Activated CD8-positive, alpha-beta memory T cell treated with anti-CD3 and anti-CD28 coated beads, Interleukin-2, amount 10 ng/mL, durations not matched to agents 7 days and 5 days (primary cell): ENCODE measurements at places on chromosomes 6 and 20.

GRCh38 chr20:38747495-38748096, 664 bp upstream of the ACTR5 start:
- H3K4me1 ChIP-seq = peaks cover 26% of the 10 kb centered on the region
- peak overlapping the region; percentile 91 for H3K4me3 ChIP-seq
- DNase-seq = no peak
- no peaks in the 10 kb centered on the region for H3K36me3 ChIP-seq
- peaks cover 9% of the 10 kb centered on the region for H3K27me3 ChIP-seq

DNA sequence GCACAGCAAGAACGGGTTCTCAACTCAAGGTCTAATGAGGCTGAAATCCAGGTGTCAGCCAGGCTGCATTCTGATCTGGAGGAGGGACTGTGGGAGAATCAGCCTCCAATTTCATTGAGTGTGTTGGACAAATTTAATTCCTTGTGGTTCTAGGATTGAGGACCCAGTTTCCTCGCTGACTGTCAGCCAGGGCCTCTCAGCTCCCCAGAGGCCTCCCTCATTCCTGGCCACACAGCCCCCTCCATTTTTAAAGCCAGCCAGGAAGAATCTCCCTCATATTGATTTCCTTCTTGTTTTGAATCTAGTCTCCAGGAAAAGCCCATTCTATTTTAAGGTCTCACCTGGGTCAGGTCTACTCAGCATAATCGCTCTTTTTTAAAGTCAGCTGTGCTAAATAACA, 73.7 kb upstream of the ARMC2 start:
- no peaks in the 10 kb centered on the region for H3K4me1 ChIP-seq
- H3K27ac ChIP-seq = no peak overlapping the region
- H3K36me3 ChIP-seq = peaks cover 4% of the 10 kb centered on the region
- no peak for DNase-seq
- peaks cover 10% of the 10 kb centered on the region for H3K27me3 ChIP-seq
- H3K4me3 ChIP-seq = no peak overlapping the region

GRCh38 chr6:67666177-67666964, 968.7 kb upstream of the ADGRB3 start:
- H3K27me3 ChIP-seq = no peaks in the 10 kb centered on the region
- no peak overlapping the region for H3K4me3 ChIP-seq
- no peak for DNase-seq

- no peak overlapping the region for H3K4me3 ChIP-seq
- no peaks in the 10 kb centered on the region for H3K27me3 ChIP-seq
- H3K4me1 ChIP-seq = peaks cover 21% of the 10 kb centered on the region
- no peaks in the 10 kb centered on the region for H3K36me3 ChIP-seq
- DNase-seq = peak; percentile 80
Observed at GRCh38 chr6:87756858-87757257, 54.8 kb upstream of the AKIRIN2 start.

GRCh38 chr6:16183187-16183664, 54.3 kb downstream of the MYLIP start:
- peaks cover 26% of the 10 kb centered on the region for H3K36me3 ChIP-seq
- no peak overlapping the region for H3K27ac ChIP-seq
- H3K4me1 ChIP-seq = peaks cover 35% of the 10 kb centered on the region
- DNase-seq = no peak
- peaks cover 8% of the 10 kb centered on the region for H3K27me3 ChIP-seq

GRCh38 chr6:158095031-158095430, 73.0 kb downstream of the SERAC1 start:
- H3K4me1 ChIP-seq = no peaks in the 10 kb centered on the region
- H3K36me3 ChIP-seq = peaks cover 46% of the 10 kb centered on the region
- H3K27ac ChIP-seq = no peak overlapping the region
- no peak for DNase-seq

DNA sequence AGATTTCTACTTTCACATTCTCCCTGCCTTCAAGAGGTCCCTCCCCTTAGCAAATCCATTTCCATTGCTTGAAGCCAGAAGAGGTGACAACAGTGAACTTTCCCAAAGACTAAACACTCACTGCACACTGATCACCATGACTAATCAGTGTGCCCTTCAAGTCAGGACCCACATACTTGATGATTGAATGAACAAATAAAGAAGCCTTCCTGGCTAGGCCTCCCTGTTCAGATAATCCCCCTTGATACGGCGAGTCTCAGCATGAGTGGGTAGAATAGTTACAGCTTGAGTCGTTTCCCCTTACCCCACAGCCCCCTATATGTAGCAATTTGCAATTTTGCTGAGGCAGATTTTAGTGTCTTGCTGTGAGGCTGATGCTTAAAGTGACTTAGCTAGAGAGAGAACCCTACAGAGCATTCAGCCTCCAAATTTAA, 102.2 kb downstream of the UNC5CL start:
- H3K4me3 ChIP-seq = no peak overlapping the region
- no peak overlapping the region for H3K27ac ChIP-seq
- no peaks in the 10 kb centered on the region for H3K36me3 ChIP-seq
- peaks cover 23% of the 10 kb centered on the region for H3K27me3 ChIP-seq
- H3K4me1 ChIP-seq = no peaks in the 10 kb centered on the region

DNA sequence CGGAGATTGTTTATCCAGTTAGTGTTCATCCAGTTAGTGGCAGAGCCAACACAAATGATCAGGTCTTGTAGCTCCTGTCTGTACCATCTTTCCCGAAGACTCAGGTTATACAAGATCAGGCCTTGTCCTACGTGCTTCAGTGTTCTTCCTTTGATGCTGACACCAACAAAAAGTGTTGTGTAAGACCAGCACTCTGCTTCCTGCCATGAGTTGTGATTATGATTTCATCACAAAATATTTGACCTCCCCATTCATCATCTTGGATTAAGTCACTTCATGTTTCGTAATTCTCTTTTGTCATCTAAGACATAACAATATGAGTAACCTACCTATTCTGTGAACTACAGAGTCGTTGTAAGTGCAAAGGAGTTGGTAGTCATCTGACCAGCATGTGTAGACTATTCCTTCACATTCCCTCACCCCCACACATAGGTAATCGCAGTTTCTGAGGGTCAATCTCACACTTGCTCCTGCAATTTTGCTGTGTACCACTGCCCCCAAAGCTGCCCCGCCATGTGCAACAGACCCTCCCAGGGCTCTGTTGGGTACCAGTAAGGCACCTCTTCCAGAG, 135.6 kb upstream of the SLC22A23 start:
- no peaks in the 10 kb centered on the region for H3K36me3 ChIP-seq
- no peak overlapping the region for H3K27ac ChIP-seq
- DNase-seq = no peak
- no peak overlapping the region for H3K4me3 ChIP-seq
- peaks cover 4% of the 10 kb centered on the region for H3K4me1 ChIP-seq

GRCh38 chr6:114240796-114241195, 102.0 kb downstream of the HS3ST5 start:
- H3K36me3 ChIP-seq = no peaks in the 10 kb centered on the region
- H3K4me3 ChIP-seq = no peak overlapping the region
- no peak for DNase-seq
- no peak overlapping the region for H3K27ac ChIP-seq

DNA sequence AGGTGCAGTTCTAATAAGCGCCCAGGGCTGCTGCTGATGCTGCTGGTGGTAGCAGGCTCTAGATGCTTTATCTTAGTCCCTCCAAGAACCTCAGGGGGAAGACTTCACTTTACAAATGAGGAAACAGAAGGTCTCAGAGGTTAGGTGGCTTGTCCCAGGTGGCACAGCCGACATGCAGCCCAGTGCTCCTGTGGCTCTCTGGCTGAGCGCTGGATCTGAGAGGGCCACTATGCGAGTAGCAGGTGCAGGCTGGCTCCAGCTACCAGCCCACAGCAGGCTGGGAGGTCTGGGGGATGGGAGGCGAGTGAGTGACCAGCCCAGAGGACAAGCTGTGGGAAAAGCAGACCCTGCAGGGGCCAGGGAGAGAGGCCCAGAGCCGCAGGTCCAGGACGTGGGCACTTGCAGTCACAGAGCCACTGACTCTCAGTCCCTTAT, 90.9 kb downstream of the PRND start:
- H3K4me1 ChIP-seq = peaks cover 77% of the 10 kb centered on the region
- H3K36me3 ChIP-seq = peaks cover 31% of the 10 kb centered on the region
- peak; percentile 48 for DNase-seq
- H3K27ac ChIP-seq = peak overlapping the region; percentile 99

DNA sequence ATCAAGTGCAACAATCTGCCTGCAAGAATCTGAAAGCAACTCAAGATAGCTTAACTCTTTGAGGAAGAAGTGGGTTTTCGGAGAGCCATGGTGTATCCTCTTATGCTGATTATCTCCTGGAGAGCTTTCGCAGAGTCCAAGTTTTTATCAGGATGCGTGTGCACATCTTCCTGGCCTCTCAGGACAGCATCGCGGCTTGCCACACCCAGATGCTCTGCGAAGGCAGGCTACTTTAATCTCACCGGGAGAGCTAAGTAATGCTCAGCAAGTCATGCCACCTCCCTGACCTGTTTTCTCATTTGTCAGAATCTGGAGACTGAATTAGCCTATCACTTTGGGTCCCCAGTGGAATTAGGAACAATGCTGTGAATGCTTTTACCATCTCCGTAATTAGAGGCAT, 52.9 kb downstream of the TTI1 start:
- H3K36me3 ChIP-seq = peaks cover 13% of the 10 kb centered on the region
- H3K4me3 ChIP-seq = no peak overlapping the region
- H3K27ac ChIP-seq = no peak overlapping the region
- no peaks in the 10 kb centered on the region for H3K27me3 ChIP-seq
- no peak for DNase-seq

- no peaks in the 10 kb centered on the region for H3K36me3 ChIP-seq
- DNase-seq = no peak
- H3K4me3 ChIP-seq = no peak overlapping the region
- H3K27me3 ChIP-seq = no peaks in the 10 kb centered on the region
Observed at GRCh38 chr6:50211582-50211981, 161.9 kb upstream of the DEFB112 start.

DNA sequence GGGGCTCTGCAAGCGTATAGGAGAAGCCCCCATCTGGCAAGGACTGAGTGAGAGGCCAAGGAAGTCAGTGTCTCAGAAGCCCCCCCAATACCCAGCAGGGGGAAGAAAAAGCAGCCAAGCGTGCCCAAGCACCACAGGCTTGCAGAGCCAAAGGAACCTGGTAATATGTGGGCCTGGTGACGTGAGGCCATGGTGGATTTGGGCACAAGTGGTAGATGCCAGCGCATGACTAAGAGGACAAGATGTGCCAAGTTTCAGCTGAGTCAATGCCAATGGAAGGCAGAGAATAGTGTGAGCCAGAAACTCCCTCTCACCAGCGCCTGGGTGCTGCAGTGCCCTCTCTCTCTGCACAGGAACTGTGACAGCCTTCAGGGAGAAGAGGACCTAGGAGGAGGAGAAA, 110.0 kb downstream of the QRSL1 start:
- no peak overlapping the region for H3K4me3 ChIP-seq
- no peaks in the 10 kb centered on the region for H3K36me3 ChIP-seq
- H3K27me3 ChIP-seq = peaks cover 36% of the 10 kb centered on the region
- no peaks in the 10 kb centered on the region for H3K4me1 ChIP-seq
- DNase-seq = no peak

GRCh38 chr6:140078561-140079125, 704.2 kb upstream of the CITED2 start:
- no peak overlapping the region for H3K27ac ChIP-seq
- no peaks in the 10 kb centered on the region for H3K27me3 ChIP-seq
- H3K4me3 ChIP-seq = no peak overlapping the region
- no peaks in the 10 kb centered on the region for H3K4me1 ChIP-seq
- DNase-seq = no peak
- no peaks in the 10 kb centered on the region for H3K36me3 ChIP-seq

GRCh38 chr20:50711113-50711825, 19.9 kb upstream of the RIPOR3 start:
- no peaks in the 10 kb centered on the region for H3K4me1 ChIP-seq
- DNase-seq = no peak
- no peak overlapping the region for H3K4me3 ChIP-seq
- H3K36me3 ChIP-seq = no peaks in the 10 kb centered on the region

GRCh38 chr6:119312441-119312840, 37.1 kb downstream of the MAN1A1 start:
- H3K36me3 ChIP-seq = peaks cover 25% of the 10 kb centered on the region
- peak overlapping the region; percentile 97 for H3K27ac ChIP-seq
- DNase-seq = no peak

- no peak overlapping the region for H3K4me3 ChIP-seq
- H3K27ac ChIP-seq = no peak overlapping the region
- DNase-seq = no peak
Observed at GRCh38 chr6:116424001-116424400, 37.2 kb upstream of the CALHM6 start.

DNA sequence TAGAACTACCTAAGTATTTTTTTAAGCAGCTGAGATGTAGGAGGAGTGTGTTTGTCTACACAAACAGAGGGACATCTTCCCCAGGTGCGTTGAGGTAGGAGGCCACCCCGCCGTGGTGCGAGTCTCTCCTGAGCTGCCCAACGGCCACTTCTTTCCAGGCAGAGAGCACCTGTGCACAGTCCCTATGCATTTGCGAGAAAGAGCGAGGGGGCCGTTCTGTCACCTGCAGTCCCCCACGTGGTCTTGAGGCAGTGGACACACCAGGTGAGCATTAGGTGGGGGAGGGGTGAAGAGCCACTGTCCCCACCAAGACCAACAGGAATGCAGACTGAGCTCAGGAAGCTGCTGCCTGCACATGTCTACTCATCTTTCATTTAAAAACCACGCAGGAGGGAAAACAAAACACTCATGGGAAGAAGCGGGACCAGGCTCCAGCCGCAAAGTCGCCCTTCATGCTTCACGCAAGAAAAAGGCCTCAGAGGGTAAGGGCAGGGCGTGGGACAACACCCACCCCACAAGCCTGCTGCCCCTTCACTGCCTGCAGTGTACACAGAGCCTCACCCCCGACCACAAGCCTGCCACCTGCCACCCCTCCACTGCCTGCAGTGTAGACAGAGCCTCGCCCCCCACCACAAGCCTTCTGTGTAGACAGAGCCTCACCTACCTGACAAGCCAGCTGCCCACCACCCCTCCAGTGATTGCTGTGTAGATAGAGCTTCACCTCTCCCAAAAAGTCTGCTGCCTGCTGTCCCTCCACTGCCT, 142.0 kb downstream of the DLL1 start:
- peaks cover 4% of the 10 kb centered on the region for H3K36me3 ChIP-seq
- H3K4me1 ChIP-seq = peaks cover 52% of the 10 kb centered on the region
- peaks cover 42% of the 10 kb centered on the region for H3K27me3 ChIP-seq
- H3K4me3 ChIP-seq = peak overlapping the region; percentile 74
- H3K27ac ChIP-seq = peak overlapping the region; percentile 96
- DNase-seq = no peak

DNA sequence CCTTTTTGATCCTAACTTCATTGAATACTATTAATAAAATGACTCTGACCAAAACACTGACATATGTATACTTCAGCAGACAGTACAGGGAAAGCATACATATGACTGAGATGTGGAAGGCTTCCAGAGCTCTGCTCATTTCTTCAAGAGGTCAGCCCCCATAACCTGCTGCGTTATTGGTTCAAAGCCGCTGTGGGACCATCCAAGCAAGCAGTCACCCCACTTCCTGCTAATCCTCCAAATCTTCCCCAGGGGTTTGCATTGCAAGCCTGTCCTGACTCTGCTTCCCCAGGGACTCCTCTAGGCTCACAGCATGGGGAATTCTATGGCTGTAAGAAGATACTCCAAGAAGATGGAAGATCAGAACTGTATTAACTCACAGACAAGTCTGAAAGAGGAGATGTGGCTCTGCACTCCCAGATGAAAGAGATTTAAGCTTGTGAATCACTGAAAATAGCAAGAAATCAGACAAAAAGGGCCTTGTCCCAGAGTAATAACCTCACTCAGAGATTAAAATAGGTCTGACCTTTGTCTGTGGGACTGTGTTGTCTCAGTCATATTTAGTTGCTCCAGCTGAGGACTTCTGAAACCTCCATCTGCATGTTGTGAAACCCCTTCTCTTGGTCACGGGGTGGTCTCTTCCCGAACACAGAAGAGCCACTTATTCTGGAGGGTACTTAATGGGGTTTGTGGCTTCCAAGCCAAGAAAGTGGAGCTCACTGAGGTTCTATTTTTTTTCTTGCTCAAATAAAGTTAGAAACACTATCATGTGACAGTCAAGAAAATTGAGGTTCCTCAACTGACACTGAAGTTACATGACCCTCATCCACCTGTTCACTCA, 101.5 kb upstream of the MARCKS start:
- no peaks in the 10 kb centered on the region for H3K36me3 ChIP-seq
- no peak for DNase-seq
- no peaks in the 10 kb centered on the region for H3K4me1 ChIP-seq
- H3K27me3 ChIP-seq = no peaks in the 10 kb centered on the region
- no peak overlapping the region for H3K27ac ChIP-seq
